ENCODE measurements at places on chromosomes 1 and 21.

DNA sequence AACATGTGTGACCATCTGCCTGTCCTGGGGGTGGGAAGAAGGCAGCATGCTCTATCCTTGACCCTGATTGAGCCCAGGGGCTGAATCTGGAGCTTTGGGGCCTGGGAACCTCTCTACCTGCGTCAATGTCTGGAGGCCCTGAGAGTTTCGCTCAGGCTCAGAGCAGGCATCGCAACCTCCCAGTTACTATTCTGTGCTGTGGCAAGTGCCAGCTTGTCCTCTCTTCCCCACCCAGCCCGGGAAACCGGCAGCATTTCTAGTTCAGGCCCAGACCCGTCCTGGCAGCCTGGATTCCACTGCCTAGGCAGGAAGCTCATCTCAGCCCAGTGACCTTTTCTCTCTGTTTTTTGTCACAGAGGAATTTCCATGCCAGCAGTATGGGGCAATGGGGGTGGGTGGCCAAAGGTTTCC, 10.0 kb upstream of the IRF6 start:
- no peak for DNase-seq

DNA sequence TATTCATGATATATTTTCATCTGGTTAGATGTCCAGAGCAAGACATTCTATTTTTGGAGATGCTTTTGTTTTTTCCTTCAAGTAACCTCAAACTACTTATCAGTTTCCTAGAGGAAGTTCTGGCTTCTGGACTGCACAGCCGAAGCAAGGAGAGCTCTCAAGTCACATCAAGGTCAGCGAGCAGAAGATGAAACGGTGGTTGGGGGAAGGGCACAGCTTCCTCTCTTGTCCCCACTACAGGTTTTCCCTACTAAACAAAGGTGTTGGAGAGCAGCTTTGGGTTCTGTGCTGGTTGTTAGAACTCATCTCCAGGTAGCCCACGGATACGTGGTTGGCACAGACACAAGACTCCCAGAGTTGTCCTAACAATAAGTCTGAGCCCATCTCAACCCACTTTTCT, 5.1 kb upstream of the PLEKHO1 start:
- DNase-seq = no peak

- no peak for DNase-seq
Observed at GRCh38 chr1:173307845-173308244, 100.7 kb upstream of the TNFSF4 start.

DNA sequence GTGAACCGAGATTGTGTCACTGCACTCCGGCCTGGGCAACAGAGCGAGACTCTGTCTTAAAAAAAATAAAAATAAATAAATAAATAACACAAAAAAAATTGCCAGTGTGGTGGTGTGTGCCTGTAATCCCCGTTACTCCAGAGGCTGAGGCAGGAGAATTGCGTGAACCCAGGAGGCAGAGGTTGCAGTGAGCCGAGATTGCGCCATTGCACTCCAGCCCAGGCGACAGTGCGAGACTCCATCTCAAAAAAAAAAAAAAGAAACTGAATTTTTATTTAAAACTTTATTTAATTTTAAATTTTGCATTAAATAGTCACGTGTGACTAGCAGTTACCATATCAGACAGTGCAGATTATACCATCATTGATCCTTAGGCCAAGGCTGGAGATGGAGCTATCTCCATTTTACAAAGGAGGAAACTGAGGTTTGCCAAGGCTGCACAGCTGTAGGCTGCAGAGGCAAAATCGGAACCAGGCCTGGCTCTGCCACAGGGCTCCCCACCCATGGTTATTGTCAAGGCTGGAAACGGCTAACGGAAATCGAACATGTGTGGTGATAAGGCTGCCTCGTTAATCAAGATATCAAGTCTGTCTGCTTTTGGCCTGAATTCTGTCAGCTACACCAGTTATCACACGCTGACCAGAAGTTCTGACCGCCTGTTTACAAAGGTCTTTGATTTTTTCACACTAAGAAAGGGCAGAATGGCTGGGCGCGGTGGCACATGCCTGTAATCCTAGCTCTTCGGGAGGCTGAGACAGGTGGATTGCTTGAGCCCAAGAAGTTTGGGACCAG, 20.5 kb downstream of the HSPG2 start:
- no peak for DNase-seq

GRCh38 chr1:110084227-110085078, 14.0 kb upstream of the ALX3 start:
- DNase-seq = peak; percentile 91

DNA sequence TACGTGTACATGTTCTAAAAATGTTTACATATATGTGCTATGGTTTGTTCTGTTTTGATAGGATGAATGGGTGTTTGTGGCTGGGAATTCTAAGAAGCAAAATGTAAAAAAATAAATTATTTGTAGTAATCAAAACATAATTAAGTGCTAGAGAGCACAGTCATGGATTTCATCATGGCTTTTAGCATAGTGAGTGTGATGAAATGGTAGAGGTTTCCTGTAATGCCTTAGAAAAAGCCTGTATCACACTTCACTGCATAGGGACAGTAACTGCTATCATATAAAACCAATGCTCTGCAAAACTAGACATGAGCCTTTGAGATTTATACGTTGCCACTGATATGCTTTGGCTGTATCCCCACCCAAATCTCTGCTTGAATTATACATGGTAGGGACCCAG, 99.8 kb downstream of the PTGER3 start:
- no peak for DNase-seq

GRCh38 chr1:182192215-182192614, 130.7 kb upstream of the ZNF648 start:
- no peak for DNase-seq

DNA sequence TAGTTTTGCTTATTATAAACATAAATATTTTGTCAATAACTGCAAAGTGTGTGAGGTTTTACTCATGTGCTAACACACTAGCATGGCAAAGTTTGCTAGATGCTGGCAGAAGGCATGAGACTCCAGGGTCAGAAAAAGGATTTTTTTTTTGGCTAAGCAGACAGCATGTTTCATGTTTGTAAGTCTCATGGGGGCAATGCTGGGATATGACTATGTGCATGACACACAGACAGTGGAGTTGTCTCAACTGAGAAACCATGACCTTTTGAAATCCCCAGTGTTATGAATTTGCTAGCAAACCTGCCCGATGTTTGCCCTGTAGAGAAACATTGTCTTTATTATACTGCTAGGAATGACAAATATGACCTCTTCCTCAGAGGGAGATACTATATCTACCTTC, 448.2 kb downstream of the BRINP3 start:
- DNase-seq = no peak
